ENCODE measurements at places on chromosomes 1 and 21. TPM values are rescaled to one million over a fixed set of nuclear protein-coding genes. Genes with fewer than 3 reads are reported as not detected.
A peak's percentile ranks its signal among the peaks of the same experiment; 100 is the strongest.

The KRTAP11-1 gene
- total RNA-seq = 2.8 TPM

The KCNJ10 gene
- 0.79 TPM for total RNA-seq

GRCh38 chr1:228145463-228146416 is 4.0 kb upstream of the GJC2 start:
- peak; percentile 34 for DNase-seq

DNA sequence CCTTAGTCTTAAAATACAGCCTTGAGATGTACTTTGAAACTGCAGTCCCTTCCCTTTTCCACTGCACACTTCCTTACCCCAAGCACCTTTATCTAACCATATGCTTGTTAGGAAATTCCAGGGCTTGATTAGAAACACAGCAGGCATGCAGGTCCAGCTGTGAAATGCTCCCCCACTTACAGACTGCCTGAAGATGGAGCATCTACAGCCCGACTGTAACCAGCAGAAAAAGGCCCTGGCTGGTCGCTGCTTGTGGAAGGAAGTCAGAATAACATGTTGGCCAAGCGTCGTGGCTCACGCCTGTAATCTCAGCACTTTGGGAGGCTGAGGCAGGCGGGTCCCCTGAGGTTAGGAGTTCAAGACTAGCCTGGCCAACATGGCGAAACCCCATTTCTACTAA is 37.2 kb downstream of the VN1R5 start:
- DNase-seq = no peak

- DNase-seq = no peak
Measured at GRCh38 chr1:167107456-167107855, 13.6 kb downstream of the STYXL2 start.

GRCh38 chr1:93324486-93325464 is 20.9 kb upstream of the DR1 start:
- no peak for DNase-seq

The PTPRC gene
- 5.1 TPM for total RNA-seq

- no peak for DNase-seq
Measured at GRCh38 chr1:182207300-182207699, 145.8 kb upstream of the ZNF648 start.

The BSND gene
- total RNA-seq = 0.19 TPM

- DNase-seq = no peak
Measured at GRCh38 chr1:206739411-206740076, 31.0 kb upstream of the IL19 start.

All from testis (tissue), 5 donors.